ENCODE measurements at places on chromosomes 4 and X.

- DNase-seq: no peak
These were observed 104.9 kb downstream of the SLIT2 start for GRCh38 chr4:20356565-20356964.

DNA sequence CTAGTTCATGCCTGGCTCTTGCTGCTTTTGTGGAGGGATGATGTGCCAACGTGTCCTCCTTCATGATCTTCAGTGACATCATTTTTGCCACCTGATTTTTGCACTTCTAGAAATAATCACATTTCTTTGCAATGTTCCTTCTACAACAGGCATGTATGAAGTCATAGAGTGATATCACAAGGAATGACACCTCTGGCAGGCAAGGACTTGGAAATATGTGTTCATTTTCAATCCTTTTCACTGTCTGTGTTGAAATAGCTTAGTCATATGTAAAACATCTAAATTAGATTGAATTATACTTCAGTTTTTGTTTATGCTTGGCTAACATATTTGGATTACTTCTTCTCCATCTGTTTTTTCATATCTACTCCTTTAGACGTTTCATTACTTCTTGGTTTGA, 221.2 kb upstream of the STK26 start:
- DNase-seq: no peak

DNA sequence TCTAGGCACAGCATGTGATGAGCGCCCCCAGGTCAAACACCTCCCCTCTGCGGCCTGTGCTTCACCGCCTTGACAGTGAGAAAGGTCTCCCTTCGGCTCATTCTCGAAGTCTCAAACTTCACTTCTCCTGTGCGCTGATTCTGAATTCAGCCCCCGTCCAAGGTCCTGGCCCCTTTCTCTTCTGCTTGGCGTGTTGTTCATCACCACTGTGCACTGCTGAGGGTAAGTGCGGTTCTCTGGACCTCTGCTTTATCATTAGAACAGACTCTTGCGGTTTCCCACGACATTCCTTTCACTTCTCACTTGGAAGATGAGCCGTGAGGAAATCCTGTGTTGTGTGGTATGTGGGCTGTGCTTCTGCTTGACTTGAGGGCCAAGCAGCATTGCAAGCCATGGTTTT, 11.9 kb downstream of the HTT-AS start:
- DNase-seq: no peak

DNA sequence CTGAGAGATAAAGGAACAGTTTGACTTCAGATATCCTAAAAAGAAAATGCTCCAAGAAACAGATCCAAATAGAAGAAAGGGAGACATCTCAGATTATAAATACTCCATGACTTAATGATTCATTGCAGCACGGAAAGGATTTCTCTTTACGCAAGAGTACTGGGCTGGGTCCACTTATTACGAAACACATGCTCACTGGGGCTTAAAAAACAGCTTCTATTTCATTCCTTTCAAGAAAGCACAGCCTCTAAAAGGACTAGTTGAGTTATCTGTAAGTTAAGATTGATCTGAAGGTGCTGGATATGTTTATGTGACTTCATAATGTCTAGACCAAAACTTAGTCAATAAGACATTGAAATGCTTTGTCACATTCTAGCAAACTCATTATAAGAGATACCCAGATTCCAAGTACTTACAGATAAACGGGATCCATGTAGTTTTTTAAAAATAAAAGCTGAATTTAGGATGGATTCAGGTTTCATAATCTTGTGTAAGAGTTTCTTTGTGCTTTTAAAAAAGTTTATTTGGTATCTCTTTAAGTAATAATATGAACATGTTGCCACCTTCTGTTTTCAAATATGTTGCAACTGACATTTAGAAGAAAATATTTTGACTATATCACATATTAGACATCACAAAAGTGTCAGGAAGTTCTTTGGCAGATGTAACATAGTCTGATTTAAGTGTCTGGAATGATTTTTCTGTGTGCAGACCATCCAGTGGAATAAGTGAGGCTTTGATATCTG, 109.5 kb upstream of the MYOZ2 start:
- DNase-seq: no peak
